GM13977 (cell line): ENCODE measurements at places on chromosomes 2 and 18.

DNA sequence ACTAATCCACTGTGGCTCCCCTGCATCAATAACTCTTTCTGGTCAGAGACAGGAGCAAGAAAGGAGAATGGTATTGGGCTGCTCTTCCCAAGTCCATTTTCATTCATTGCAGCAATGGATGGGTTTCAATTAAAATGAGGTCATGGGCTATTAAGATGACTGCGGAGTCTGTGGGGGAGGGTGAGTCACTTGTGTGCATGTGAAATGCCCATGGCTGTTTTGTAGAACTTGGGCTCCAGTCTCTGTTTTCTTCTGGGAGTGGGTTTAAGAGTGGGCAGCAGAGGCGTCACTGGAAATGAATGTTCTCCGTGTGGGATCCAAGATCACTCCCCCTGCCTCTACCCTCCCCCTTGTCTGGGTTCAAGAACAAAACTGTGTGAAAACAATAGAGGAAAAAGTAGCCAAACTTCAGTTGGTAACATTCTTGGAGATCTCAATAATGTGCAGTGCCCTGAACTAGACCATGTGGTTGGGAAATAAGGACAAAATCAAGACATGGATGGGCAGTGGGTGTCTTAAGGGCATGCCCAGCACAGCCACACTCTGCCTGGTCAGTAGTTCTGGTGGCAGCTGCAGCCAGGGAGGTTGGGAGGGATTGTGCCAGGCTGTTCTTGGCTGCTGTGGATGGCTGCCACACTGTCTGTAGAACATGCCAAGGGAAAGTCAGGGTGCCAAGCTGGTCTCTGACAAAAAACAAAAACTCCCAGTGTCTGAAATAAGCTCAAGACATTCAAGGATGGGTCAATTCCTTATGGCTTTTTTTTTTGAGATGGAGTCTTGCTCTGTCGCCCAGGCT, 68.2 kb upstream of the CXCR4 start:
- no peak for DNase-seq

DNA sequence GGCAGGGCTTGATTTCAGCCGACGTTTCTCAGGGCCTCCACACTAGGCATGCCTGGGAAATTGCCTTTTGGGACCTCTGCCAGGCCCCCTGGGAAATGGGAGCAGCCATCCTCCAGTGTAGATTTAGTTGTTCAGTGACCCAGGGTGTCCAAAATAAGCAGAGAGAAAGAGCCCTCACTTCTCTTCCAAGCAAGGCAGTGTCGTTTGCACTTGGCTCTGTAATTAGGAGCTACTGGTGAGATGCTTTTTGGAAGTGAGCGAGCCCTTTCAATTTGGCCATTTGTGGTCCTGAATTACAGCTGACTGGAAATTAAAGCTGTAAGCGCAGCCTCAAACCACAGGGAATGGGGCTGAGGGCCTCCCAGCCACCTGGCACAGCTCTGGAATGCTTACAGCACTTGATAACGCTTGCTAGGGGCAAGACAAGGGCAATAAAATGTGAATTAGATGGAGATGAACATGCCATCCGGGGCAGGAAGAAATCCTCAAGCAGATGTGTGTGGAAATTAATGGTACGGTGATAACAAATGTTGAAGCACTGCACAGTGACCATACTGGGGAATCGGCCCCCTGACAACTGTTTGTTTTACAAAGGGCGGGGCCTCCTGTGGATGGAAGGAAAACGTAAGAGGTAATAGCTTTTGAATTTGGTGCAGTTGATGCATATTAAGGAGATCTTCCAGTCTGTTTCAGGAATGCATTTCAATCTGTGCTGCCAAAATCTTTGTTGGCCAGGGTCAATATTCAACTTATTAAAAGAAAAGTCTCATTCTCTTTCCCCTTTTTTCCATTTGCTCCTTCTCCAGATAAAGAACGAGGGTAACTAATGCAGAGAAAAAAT, 173.1 kb downstream of the UXS1 start:
- DNase-seq: no peak

- DNase-seq: no peak
Observed at GRCh38 chr2:237708961-237709360, 81.6 kb downstream of the LRRFIP1 start.

DNA sequence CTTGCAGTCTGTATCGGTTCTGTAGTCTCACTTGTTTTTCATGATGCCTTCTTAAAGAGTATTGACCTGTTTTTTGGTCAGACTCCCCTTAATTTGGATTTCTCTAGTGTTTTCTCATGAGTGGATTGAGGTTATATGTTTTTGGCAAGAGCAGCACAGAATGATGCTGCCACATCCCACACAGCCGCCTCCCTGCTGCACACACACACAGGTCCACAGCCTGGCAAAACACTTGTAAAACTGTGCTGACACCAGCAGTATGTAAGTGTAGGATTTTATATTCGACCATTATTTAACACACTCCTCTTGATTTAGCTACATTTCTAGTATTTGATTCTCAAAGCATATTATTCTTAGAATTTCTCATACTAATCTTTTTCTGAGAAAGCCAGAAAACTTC, 68.1 kb downstream of the ITGB1BP1 start:
- no peak for DNase-seq

- no peak for DNase-seq
Observed at GRCh38 chr2:108593547-108594098, 59.4 kb downstream of the LIMS1 start.

- DNase-seq: no peak
Observed at GRCh38 chr2:10770956-10771750, 41.4 kb downstream of the PDIA6 start.

DNA sequence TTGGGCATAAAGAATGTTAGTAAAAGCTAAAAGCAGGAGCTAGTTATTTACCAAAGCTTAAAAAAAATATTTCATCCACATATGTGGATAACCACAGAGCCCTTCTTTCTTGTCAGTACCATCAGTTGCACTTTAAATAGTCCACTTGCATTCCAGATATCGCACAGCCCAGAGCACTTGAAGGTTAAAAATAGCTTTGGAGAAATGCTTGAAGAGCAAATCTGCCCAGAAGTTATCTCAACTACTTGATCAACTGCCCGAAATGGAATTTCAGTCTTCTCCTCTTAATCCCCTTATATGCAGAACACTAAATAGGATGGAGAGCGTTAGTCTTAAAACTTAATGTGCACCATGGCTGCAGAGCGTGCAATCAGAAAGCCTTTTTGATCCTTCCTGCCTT, 148.3 kb downstream of the PLEKHA3 start:
- DNase-seq: no peak

DNA sequence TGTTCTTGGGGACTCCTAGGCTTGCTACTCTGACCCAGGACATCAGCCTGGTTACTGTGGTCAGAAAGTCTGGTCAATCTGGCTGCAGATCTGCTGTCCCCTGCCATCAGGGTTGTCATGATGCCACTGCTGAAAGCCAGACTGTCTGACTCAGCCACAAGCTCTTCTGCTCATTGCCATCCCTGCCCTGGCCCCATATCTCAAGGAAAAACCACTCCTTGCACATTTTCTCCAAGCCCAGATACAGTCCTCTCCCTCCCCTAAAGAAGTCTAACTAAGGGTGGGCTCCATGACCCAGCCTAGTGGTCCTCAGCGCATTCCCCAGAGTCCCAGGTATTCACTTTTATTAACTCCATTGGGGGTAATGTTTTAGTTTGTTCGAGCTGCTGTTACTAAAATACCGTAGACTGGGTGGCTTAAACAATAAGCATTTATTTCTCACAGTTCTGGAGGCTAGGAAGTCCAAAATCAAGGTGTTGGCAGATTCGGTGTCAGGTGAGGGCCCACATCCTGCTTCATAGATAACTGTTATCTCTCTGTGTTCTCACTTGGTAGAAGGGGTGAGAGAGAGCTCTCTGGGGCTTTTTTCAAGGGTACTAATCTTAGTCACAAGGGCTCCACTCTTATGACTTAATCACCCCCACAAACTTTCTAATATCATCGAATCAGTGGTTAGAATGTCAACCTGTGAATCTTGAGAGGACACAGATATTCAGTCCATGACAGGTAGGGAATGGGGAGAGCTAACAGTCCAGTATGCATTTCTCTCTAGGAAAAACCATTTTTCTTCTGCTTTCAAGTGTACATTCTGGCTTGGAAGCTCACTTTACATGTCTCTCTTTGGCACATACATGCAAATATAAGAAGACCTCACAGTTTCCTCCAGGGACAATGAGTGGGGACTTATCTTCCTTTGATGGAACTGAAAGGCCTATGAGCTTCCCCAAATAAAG, 94.8 kb upstream of the CXCR4 start:
- no peak for DNase-seq

DNA sequence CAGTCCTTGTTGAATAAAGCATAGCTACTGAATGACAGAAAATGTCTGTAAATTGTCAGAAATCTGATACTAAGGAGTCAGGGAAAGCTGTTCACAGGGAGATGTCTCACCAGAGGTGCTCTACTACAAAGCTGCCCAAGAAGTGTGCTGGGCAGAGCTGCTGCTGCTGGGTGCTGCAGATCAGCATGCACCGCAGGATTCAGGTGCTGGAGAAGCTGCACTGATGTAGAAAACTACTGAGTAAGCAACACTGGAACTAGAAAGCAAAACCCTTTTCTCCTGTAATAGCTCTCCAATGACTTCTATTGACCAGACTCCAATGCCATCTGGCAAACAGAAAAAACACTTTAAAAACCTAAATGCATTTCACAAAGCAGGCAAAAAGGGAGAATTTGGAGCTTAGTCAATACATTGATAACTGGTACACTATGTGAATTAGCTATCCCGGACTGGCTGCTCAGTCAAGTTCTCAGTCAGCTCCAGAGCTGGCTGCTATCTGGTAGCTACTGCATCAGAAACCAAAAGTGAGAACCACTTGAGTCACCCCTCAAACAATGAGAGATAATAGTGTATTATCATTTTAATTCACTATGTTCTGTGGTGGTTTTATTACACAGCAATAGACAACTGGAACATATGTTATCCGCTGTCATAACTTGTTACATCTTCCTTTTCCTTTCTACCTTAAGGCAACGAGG, 493.1 kb downstream of the CPS1 start:
- no peak for DNase-seq

DNA sequence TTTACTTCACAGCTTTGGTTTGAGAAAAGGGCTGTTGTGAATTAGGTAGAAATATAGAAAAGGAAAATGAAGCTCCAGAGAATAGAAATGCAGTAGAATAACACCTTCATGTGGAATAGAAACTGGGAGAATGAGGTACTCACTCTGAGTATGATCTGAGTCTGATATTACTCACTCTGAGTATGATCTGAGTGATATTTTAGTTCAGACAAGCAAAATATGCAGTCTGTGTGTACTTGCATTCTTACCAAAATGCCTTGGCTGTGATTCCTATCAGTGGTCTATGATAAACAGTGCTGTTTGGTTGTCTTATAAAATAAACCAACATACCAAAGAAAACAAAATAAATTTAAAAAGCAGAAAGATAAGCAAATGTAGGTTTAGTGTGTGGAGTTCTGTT, 487.6 kb downstream of the THSD7B start:
- DNase-seq: no peak

GRCh38 chr18:49876536-49876935, 63.2 kb upstream of the ACAA2 start:
- DNase-seq: no peak

GRCh38 chr2:105329197-105329554, 359 bp downstream of the TGFBRAP1 start:
- DNase-seq: no peak

- DNase-seq: peak; percentile 62
Observed at GRCh38 chr2:11103984-11104793, 51.1 kb upstream of the SLC66A3 start.

DNA sequence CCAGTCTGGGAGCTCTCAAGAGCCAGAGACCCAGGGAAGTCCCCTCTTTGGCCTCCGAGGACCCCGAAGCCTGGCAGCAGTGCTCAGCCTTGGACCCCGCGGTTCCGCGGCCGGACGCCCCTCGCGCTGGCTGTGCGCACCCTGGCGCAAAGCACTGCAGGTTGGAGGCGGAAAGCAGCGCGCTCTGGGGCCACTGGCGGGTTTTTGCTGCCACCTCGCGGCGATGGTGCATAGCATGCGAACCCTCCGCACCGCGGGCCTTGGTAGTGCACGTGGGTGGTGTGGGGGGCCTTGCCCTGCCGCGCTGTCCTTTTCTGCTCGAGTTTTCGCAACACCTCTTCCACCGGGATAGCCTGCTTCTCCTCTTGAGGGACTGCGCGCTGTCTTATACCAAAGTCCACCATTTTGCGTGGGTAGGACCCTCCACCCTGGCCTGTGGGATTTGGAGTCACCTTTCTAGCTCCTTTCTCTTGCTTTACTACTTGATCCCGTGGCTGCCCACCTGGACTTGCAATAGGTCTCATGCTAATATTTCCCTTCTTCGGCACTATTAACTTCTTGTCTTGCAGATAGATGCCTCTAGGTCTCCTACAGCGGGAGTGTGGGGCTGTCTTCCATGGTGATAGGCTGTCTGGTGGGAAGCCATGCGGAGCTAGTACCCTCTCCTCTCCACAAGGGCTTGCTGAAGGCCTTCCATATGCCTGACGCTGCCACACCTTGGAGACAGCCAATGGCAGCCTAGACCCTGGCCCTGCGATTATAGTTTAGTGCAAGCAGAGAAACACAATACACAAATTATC, 14.3 kb downstream of the SIX3 start:
- peak; percentile 89 for DNase-seq

GRCh38 chr2:240532031-240532775, 25.6 kb downstream of the ANKMY1 start:
- no peak for DNase-seq

DNA sequence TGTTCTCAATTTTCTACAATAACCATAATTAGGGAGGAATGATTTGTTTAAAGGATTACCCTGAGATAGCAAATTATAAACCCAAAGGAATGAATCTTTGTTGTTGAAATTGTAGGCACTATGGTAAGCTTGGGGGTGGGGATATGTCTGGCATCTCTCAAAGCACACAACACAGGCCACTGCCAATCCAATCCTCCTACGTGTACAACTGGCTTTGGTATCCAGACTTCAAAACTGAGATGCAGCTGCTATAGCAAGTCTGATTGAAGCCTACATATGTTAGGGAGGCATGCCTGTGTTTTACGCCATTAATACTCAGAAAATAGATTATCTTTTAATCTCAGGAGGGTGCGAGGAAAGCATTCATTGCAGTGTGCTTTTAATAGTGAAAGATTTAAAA, 5.9 kb upstream of the NCOA1 start:
- DNase-seq: no peak

DNA sequence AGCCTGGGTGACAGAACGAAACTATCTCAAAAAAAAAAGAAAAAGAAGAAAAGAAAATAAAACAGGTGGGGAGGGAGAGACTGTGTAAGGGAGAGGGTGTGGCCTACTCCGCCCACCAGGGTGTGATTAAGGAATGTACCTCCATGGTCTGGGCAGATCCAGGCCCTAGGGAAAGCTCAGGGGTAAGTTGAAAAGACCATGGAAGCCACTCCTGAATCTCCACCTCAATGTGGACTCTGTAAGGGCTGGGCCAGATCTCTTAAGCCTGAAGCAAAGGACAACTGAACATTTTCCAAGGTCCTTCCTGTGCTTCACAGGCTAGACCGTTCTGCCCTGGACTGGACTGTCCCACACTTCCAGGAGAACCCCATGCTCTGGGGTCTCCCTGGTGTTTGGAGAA, 9.7 kb upstream of the ATG16L1 start:
- DNase-seq: no peak

GRCh38 chr2:177584030-177584692, 191.6 kb downstream of the AGPS start:
- DNase-seq: no peak

GRCh38 chr2:237472909-237473877, 13.9 kb upstream of the MLPH start:
- no peak for DNase-seq

- DNase-seq: no peak
Observed at GRCh38 chr2:162037028-162037795, 36.8 kb downstream of the DPP4 start.
